ENCODE measurements at places on chromosomes 7 and 10.

- H3K27ac ChIP-seq = no peak overlapping the region
- no peaks in the 10 kb centered on the region for H3K4me1 ChIP-seq
- peaks cover 19% of the 10 kb centered on the region for H3K27me3 ChIP-seq
These were observed 20.9 kb upstream of the JAKMIP3 start for GRCh38 chr10:132044803-132045202.

DNA sequence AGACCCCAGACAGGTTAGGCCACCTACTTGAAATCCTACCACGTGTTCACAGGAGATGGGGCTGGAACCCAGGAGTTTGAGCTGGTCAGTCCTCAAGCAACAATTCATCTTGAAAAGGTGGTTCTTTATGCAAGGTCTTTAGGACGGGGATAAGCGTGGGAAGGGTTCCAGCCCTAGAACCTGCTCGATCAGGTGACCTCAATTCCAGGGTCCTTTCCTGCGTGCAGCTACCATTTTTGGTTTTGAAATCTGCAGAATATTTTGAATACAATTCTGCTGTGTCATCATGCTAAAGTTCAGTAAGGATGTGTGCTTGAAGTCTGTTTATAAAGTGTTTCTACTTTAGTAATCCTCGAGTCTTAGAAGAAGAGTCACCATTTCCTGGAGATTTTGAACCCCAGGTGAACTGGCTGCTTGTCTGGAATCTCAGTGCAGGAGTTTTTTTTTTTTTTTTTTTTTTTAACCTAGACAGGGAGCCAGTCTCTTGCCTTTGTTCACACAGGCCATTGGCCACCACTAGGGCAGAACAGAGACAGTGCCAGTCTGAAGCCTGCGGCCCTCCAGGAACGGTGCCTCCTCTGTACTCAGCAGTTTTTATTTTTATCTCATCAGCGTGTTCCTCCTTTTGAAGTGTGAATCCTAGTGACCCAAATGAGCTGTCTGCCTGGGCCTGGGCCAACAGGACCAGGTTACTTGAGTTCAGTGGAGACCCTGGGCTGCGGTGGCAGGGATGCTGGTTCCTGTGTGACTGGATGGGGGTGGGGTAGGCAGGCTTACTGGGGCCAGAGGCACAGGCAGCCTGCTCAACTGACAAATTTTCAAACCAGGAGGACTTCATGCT lies 54.6 kb downstream of the EEPD1 start:
- H3K27me3 ChIP-seq = no peaks in the 10 kb centered on the region
- peak; percentile 82 for DNase-seq
- no peaks in the 10 kb centered on the region for H3K36me3 ChIP-seq
- peak overlapping the region; percentile 47 for H3K27ac ChIP-seq
- H3K4me1 ChIP-seq = peaks cover 19% of the 10 kb centered on the region

- H3K27ac ChIP-seq = no peak overlapping the region
- no peak for DNase-seq
- H3K4me1 ChIP-seq = no peaks in the 10 kb centered on the region
- no peaks in the 10 kb centered on the region for H3K27me3 ChIP-seq
- no peak overlapping the region for H3K4me3 ChIP-seq
These were observed 397.2 kb downstream of the PLXNA4 start for GRCh38 chr7:132179080-132179430.

DNA sequence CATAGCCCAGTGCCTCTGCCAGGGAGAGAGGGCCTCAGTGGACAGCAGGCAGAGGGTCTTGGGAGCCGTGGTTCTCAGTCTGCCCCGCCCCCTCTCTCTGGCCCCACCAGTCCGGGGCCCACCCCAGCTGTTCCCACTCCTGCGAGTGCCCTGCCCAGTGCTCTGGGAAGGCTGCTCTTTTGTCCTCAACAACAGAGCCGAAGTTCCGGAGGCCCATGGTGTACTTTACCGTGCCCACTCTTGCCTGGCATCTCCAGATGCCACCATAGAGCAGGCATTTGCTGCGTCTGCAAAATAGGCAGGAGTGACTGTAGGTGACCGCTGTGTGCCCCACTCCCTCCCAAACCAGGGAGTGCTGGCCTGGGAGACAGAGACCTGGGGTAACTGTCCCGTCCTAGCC lies 29.3 kb upstream of the PCBD1 start:
- DNase-seq = no peak
- peaks cover 67% of the 10 kb centered on the region for H3K27me3 ChIP-seq
- H3K4me3 ChIP-seq = no peak overlapping the region
- H3K4me1 ChIP-seq = no peaks in the 10 kb centered on the region

GRCh38 chr7:123724817-123725253 lies 24.0 kb downstream of the WASL start:
- H3K27ac ChIP-seq = no peak overlapping the region
- H3K4me3 ChIP-seq = no peak overlapping the region
- no peaks in the 10 kb centered on the region for H3K27me3 ChIP-seq
- H3K36me3 ChIP-seq = no peaks in the 10 kb centered on the region
- DNase-seq = no peak
- H3K4me1 ChIP-seq = peaks cover 37% of the 10 kb centered on the region

GRCh38 chr10:93438613-93439253 lies 43.4 kb downstream of the MYOF start:
- H3K27ac ChIP-seq = peak overlapping the region; percentile 100
- H3K36me3 ChIP-seq = peaks cover 12% of the 10 kb centered on the region
- peaks cover 72% of the 10 kb centered on the region for H3K4me1 ChIP-seq
- H3K27me3 ChIP-seq = no peaks in the 10 kb centered on the region
- H3K4me3 ChIP-seq = no peak overlapping the region

- DNase-seq = no peak
- no peak overlapping the region for H3K4me3 ChIP-seq
- no peaks in the 10 kb centered on the region for H3K4me1 ChIP-seq
- no peaks in the 10 kb centered on the region for H3K27me3 ChIP-seq
These were observed 776.4 kb downstream of the GATA3 start for GRCh38 chr10:8830876-8831275.
